Breast epithelium (tissue), 4 donors: ENCODE measurements at places on chromosomes 1 and 21.

DNA sequence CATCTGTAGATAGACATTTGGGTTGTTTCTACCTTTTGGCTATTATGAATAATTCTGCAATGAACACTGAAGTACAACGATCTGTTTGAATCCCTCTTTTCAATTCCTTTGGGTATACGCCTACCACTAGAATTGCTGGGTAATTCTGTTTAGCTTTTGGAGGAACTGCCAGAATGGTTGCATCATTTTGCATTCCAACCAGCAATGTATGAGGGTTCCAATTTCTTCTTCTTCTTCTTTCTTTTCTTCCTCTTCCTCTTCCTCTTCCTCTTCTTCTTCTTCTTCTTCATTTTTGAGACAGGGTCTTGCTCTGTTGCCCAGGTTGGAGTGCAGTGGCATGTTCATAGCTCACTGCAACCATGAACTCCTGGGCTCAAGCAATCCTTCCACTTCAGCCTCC is 13.8 kb upstream of the THEM5 start:
- no peak overlapping the region for H3K4me3 ChIP-seq

- no peaks in the 10 kb centered on the region for H3K27me3 ChIP-seq
- H3K27ac ChIP-seq = no peak overlapping the region
- no peak for DNase-seq
- no peaks in the 10 kb centered on the region for H3K4me1 ChIP-seq
- H3K4me3 ChIP-seq = no peak overlapping the region
- no peaks in the 10 kb centered on the region for H3K36me3 ChIP-seq
Measured at GRCh38 chr1:72009173-72010093, 272.9 kb downstream of the NEGR1 start.

DNA sequence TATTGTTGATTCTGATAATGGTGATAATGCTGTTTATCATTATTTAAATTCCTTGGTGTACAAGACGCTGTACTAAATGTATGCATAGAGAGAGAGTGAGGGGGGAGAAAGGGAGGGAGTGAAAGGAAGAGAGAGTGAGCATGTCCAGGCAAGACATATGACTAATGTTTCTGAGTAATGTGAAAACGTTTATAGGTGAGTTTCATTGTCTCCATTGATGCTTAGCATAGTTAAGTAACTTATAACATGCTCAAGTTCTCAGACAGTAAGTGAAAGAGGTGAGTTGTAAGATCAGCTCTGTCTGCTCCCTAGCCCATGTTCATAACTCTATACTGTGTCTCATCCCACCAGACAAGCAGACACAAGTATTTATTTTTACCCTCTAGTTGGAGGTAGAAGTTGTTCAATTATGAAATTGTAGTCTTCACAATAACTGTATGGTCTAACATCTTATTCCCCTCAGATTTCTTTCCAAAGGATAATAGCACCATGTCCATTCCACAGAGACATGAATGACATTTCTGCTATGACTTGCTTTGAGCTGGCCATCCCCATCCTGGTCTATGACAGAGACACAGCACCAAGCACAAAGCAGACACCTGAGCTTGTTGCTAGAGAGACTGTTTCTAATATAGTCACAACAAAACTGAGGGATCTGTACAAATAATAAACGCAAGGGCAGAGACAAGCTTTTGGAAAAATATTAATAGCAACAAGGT is 285.1 kb downstream of the CACNA1E start:
- no peaks in the 10 kb centered on the region for H3K27me3 ChIP-seq
- DNase-seq = no peak
- H3K4me1 ChIP-seq = no peaks in the 10 kb centered on the region
- H3K4me3 ChIP-seq = no peak overlapping the region
- H3K27ac ChIP-seq = no peak overlapping the region

- no peak overlapping the region for H3K4me3 ChIP-seq
- no peaks in the 10 kb centered on the region for H3K36me3 ChIP-seq
- no peaks in the 10 kb centered on the region for H3K27me3 ChIP-seq
Measured at GRCh38 chr1:7248549-7249199, 463.4 kb downstream of the CAMTA1 start.

DNA sequence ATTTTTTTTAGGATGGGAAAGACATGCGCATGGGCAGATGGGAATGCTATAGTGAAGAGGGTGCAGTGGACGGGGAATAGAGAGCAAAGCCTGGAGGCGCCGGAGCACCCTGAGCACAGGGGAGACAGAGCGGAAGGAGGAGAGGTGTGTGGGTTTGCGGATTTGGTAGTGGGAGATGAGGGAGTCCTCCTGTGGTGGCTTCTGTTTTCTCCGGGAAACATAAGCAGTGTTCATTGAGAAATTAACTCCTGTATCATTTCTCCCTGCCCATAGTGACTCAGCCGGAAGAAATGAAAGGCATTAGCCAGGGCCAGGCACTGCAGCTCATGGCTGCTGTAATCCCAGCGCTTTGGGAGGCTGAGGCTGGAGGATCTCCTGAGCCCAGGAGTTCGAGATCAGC is 4.7 kb upstream of the PTPRF start:
- H3K27me3 ChIP-seq = no peaks in the 10 kb centered on the region
- H3K4me3 ChIP-seq = no peak overlapping the region
- no peak overlapping the region for H3K27ac ChIP-seq
- no peaks in the 10 kb centered on the region for H3K4me1 ChIP-seq
- no peaks in the 10 kb centered on the region for H3K36me3 ChIP-seq

DNA sequence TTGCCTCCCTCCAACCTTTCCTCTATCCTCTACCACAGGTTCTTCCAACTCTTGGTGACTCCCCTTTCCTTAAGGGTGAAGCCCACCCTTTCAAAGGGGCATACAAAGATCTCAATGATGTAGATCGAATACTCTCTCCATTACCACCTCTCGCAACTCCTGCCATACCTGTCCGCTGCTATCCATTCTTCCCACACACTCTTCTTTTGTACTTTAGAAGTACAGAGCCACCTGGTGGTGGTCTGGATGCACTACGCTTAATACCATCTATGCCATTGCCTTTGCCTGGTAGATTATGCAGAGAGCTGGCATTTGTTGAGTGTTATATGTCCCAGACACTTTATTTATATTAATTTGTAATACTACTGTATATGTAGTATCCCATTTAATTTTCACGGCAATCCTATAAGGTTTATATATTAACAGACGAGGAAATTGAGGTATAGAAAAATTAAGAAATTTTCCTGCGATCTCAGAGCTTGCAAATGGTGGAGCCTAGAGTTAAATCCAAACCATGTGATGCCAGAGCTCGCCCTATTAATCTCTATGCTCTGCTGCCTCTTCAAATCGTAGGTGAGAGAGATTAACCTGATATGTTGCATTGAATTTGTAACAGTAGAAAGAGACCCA is 22.9 kb downstream of the TSHB start:
- H3K36me3 ChIP-seq = no peaks in the 10 kb centered on the region
- no peak overlapping the region for H3K27ac ChIP-seq
- H3K4me3 ChIP-seq = no peak overlapping the region
- DNase-seq = peak; percentile 42
